Cortex of kidney (tissue), 1 donor: ENCODE measurements at places on chromosomes 7 and 10.

DNA sequence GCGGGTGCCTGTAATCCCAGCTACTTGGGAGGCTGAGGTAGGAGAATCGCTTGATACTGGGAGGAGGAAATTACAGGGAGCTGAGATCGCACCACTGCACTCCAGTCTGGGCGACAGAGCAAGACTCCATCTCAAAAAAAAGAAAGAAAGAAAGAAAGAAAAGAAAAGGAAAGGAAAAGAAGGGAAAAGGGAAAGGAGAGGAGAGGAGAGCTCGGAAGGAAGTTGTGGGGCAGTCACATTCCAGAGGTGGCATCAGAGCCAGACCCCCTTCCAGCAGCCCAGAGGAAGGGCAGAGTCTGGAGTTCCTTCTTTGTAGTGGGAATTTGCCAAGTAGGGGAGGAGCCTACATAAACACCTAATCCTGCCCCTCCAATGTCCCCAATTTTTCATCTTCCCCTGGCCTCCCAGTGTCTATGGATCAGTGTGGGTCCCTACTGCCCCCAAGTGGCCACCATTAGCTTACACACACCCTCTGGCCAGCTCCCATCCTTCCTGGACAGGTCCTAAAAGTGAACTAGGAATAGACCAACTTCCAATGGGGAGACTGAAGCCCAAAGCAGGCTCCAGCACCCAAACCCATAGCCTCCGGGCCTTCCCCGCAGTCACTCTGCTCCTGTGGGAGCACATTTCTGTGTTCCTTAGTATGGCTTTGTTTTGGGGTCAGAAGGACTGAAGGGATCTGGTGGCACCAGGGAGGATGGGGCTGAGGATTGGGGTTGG is 39.6 kb upstream of the HSPB1 start:
- DNase-seq, result no peak

DNA sequence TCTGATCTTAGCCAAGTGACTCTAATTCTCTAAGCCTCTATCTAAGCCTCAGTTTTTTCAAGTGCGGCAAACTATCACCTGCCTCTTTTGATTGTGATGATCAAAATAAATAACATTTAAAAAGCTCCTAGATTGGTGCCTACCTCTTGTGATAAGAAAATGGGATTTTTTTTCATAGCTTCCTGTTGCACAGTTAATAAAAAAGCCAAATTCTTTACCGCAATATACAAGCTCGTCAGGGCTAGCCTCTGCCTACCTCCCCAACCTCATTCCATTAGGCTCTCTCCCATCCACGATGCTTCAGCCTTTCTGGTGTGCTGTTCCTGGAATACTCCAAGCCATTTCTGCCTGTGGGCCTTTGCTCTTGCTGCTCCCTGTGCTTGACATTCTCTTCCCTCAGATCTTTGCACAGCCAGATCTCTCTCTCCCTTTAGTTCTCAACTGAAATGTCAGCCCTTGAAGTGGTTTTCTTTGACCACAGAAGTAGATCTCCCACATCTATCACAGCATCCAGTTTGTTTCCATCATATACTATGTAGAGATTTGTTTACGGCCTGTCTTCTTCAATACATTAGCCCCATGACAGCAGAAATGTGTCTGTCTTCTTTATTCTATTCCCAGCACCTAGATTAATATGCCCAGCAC is 48.8 kb downstream of the SFR1 start:
- DNase-seq, result no peak

DNA sequence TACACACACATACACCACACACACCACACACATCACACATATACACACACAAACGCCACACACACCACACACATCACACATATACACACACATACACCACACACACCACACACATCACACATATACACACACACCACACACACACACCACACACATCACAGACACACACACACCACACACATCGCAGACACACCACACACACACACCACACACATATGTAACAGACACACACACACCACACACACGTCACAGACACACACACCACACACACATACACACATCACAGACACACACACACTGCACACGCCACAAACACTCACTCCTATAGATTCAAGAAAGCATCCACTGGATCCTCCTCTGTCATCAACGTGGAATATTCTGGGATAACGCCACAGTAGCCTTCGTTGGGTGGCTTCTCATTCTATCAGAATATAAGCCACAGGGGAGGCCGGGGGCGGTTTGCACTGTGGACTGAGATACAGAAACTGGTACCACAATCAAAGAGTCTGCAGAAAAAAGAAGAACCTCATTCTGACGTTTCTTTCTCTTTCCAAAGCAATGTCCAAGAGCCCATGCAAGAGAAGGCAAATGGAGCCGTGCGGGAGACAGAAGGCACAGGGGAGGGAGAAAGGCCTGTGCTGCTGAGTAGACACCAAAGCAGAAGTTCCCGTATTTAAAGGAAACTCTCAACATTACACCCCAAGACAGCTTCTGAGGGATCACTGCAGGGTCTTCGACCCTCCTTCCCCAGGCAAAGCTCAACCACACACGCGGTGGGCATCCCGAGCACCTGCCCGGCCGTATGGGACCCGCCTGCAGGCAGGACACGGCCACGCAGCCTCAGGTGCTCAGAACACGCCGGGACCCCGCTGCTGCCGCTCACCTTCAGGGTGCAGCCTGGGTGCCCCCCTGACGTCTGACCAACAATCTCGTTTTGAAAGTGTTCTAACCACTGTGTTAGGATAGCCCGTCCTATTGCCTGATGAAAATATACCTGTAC is 321.2 kb downstream of the DNAJB6 start:
- no peak for DNase-seq

DNA sequence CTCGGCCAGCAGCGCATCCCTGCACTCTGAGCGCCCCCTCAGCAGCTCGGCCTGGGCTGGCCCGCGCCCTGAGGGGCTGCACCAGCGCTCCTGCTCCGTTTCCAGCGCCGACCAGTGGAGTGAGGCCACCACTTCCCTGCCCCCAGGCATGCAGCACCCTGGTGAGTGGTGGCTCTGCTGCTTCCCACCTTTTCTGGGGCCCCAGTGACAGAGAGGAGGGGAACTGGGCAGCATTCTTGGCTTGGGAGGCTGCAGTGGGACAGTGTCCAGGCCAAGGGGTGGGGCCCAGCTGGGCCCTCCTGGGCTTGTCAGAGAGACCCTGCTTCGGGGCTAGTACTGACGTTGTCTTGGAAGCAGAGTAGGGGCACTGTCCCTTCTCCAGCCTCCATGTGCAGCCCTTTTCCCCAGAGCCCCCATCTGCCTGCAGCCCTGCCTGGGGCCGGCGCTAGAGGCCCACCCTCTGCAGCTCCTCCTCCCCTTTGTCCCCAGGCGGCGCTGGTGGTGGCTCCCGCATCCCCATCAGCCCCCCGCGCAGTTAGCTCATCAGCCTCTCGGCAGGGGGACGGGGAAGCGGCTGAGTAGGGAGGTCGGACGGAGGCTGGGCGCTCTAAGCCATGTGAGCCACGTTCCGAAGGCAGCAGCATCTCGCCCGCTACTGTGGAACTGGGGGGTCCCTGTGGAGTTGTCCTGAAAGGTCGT is 29.2 kb downstream of the GBX1 start:
- DNase-seq, result no peak

DNA sequence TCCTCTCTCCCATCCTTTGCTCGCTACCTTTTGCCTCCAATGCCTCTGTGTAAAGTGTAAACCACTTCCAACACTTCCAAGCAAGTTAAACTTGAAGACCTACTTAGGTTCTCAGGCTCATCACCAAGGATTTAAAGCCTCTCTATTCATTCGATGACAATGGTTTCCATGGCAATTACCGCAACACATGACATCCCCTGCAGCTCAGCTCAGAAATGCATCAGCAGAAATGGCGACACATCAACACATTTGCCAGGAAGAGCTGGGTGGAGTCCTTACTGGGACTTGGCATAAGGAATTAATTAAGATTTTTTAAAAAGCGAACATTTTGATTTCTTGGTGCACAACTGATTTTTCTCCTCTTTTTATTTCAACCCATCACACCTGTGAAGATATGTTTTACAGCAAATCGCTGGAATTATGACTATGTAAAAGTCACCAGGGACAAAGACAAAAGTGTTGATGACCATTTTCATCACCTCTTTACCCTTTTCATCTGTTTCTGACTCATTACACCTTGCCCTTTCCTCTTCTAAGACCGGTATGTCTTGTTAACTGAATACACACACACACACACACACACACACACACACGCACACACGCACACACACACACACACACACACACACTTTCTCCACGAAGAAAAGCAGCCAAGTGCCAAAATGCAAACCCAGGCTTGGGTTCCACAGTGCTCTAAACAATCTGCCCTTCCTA is 453.4 kb upstream of the CELF2 start:
- no peak for DNase-seq

DNA sequence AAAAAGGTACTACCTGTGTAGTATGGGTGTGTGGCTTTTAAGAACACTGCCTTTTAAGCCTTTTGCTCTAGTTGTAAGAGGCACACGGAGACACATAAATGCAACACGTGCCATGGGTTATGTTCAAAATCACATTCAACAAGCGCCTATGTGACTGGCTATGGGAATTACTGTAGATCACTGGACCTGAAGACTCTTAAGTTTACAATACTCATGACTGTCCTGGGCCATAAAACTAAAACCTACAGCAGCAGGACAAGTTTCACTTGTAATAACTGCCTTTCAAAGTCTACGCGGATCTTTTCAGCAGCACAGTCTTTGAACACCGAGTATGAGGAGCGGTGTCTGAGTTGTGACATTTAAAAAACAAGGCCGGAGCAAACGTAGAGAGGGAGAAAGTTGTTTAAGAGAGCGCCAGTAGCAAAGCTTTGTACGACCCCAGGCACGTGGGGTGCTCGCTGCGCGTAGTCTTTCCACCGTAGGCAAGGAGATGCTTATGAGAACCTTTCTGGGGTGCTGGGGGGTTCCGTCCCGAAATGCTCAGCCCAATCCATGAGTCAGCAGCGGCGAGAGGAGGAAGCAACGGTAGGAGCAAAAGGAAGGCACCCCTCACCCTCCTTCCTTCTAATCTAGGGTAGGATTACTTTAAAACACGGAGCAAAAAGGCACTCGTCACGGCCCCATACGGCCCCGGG is 662 bp downstream of the DNAJC2 start:
- DNase-seq, result no peak

GRCh38 chr10:58867683-58868082 is 308.8 kb upstream of the PHYHIPL start:
- DNase-seq, result no peak

- no peak for DNase-seq
Measured at GRCh38 chr7:6505685-6506559, 45.3 kb downstream of the GRID2IP start.

- DNase-seq, result no peak
Measured at GRCh38 chr10:116109881-116110280, 163.1 kb downstream of the GFRA1 start.

DNA sequence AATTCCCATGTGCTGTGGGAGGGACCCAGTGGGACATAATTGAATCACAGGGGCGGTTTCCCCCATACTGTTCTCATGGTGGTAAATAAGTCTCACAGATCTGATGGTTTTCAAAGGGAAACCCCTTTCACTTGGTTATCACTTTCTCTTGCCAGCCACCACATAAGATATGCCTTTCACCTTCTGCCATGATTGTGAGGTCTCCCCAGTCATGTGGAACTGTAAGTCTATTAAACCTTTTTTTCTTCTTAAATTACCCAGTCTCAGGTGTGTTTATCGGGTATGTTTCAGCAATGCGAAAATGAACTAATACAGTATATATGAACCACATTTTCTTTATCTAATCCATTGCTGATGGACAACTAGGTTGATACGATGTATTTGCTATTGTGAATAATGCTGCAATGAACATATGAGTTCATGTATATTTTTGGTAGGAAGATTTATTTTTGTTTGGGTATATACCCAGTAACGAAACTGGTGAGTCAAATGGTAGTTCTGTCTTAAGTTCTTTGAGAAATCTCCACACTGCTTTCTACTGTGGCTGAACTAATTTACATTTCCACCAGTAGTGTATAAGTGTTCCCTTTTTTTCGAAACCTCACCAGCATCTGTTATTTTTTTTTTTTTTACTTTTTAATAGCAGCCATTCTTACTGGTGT is 70.0 kb upstream of the HGF start:
- DNase-seq, result no peak

DNA sequence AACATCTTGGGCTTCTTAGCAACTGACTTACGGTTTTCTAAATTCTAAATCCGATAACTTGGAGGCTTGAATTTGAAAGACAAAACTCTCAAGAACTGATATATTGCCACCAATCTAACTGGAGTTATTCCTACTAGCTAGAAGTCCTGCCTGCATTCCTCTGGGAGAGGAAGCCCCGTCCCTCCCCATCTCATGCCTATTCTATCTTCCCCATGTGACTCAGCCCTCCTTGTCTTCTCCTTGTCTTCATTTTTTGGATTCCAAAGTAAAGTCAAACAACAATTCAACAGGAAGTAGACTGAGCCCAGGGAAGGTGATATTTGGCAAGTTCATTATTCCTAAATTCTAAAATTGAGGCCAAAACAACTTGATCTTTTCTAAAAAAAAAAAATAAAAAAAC is 587.7 kb downstream of the KCNMA1 start:
- no peak for DNase-seq

DNA sequence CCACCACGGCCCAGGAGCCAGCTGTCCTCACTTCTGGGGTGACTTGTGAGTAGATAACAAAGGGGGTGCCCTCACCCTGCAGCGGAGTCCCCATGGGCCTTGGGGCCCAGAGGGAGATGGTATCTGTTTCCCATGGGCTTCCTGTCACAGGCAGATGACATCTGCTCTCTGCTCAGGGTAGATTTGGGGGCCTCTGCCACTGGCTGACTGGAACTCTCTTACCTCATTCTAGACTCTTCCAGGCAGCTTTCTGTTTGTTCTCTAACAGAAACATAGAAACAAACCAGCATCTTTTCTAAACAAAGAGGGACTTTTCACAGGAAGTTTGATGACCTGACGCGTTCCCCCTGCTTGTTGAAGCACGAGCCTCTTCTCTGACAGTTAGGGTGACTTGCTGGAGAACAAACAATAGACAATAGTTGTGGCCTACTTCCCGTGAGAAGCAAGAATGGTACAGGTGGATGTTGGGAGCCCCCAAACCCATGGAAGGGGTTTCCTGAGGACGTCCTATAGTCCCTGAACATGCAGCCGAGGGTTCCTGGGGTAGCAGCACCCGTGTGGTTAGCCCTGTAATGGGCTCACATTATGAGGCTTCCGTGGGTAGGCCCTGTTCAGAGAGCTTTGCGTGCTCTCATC is 61.6 kb downstream of the GRK5 start:
- no peak for DNase-seq

GRCh38 chr10:112189465-112189864 is 5.9 kb upstream of the GPAM start:
- DNase-seq, result no peak

DNA sequence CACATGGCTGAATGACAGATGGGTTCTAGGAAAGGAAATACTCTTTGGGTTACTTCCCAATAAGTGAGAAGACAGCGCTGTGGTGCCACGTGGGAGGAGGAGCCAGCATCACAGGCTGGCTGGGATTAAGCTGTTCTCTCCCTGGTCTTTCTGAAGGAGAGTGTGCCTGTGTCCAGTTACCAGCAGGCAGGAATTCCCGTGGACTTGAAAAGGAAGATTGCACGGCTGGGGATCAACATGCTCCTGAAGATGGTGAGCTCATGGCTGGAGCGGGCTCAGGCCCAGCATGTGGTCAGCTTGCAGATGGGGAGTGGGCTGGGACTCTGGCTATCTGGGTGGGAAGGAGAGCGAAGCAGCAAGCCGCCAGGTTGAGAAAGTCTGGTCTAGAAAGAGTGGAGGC is 8.1 kb downstream of the ADCK2 start:
- DNase-seq, result no peak

GRCh38 chr7:157793973-157794745 is 457.4 kb downstream of the DNAJB6 start:
- DNase-seq, result no peak
